ENCODE measurements at places on chromosomes 16 and 17. TPM values are rescaled to one million over a fixed set of nuclear protein-coding genes. Genes with fewer than 3 reads are reported as not detected.

TEX19 gene
- total RNA-seq = not detected

DNA sequence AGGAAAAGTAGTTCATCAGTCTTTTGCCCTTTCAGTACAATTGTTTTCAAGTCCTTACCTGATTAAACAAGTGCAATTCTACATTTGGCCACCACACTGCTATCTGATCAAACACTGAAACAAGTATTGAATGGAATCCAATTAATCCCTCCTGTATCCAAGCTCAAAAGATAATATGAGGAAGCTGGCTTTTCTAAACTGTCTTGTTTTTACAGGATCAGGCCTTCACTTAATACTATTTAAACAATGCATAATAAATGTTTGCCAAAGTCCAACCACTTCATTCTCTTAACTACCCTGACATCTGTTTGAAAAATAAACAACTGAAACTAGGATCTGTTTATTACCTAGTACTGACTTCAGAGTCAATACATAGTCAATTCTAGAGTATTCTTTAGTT is 131.6 kb downstream of the MRTFB start:
- no peak for DNase-seq

SPN gene
- total RNA-seq = 0.24 TPM

MIEF2 gene
- 46.6 TPM for total RNA-seq

GRCh38 chr16:56013962-56014552 is 138.9 kb upstream of the CES5A start:
- peak; percentile 34 for DNase-seq

DNA sequence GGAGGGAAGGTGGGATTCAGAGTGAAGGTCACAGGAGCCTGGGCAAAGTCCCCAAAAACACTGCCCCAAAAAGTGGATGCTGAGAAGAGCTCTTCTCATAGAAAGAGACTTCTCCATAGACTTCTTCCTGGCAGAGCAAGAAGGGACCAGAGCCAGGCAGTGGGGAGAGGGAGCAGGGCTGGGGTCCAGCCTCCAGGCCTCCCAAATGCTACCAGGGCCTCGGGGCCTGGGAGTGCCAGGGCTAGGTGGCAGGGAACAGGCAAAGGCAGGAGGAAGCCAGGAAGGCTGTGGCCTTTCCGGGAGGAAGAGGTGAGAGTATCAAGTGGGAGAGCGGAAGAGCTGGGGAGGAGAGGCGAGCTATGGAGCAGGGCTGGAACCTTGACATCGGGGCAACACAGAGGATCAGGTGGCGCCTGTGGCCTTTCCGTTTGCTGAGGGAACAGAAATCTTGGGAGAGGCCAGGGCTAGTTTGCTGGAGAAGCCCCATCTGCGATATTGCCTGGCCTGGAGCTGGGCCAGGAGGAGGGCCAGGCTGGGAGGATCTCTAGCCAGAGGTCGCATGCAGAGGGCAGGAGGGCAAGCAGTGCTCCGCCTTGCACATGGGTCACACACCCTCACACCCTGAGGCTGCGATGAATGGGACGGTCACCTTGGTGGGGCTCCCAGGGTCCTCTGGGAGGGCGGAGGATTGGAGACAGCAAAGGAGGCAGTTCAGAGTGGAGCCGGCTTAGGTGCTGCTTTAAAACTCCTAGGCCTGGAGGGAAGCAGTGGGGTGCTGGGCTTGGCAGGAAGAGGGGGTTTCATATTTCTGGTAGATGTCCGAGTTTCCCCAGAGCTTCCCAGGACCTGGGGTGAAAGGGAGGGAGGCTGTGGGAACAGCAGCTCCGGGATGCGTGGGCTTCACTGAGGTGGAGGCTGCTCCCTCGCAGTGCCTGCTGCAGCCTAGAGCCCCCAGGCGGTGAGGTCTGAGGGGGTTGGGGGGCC is 3.4 kb downstream of the SLC16A5 start:
- no peak for DNase-seq

GRCh38 chr17:82231562-82232321 is 2.9 kb downstream of the SLC16A3 start:
- DNase-seq = peak; percentile 69

Data from adrenal gland (tissue), 19 donors.